BJ (cell line): ENCODE measurements at places on chromosomes 6 and 20.

DNA sequence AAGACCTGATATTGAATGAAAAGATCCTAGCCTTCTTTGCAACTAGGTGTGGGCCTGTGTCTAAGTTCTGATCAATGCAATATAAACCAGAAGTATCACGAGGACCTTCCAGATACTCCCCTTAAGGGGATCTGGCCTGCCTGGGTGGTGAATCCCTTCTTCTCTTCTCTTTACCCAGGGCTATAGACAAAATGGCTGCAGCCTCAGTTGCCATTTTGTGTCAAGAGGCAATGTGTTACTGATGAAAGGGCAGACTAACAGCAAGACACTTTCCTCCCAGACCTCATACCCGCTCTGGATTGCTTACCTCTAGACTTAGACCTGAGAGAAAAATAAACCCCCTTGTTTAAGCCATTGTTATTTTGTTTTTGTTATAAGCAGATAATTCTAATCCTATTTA is 84.5 kb upstream of the CHD6 start:
- DNase-seq = no peak

GRCh38 chr20:4234664-4235063 is 219.3 kb upstream of the RNF24 start:
- no peak for DNase-seq

GRCh38 chr6:62174548-62174947 is 111.5 kb downstream of the KHDRBS2 start:
- DNase-seq = no peak

DNA sequence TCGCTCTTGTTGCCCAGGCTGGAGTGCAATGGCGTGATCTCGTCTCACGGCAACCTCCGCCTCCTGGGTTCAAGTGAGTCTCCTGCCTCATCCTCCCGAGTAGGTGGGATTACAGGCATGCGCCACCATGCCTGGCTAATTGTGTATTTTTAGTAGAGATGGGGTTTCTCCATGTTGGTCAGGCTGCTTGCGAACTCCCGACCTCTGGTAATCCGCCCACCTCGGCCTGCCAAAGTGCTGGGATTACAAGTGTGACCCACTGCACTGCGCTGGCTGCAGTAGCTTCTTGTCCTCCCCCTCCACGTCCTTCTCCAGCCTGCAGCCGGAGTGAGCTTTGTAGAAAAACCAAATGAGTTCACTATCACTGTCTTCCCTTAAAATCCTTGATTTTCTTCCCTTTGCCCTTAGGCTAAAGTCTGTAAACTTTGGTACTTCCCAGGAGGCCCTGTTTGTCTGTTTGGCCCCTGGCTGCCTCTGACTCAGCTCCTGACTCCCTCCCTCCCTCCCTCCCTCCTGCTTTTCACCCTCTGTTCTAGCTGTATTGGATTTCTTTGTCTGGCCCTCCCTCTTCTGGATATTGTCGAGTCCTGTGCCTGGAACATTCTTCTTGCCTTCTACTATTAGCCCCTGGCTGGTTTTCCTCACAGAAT is 12.9 kb downstream of the PARD6B start:
- peak; percentile 66 for DNase-seq

DNA sequence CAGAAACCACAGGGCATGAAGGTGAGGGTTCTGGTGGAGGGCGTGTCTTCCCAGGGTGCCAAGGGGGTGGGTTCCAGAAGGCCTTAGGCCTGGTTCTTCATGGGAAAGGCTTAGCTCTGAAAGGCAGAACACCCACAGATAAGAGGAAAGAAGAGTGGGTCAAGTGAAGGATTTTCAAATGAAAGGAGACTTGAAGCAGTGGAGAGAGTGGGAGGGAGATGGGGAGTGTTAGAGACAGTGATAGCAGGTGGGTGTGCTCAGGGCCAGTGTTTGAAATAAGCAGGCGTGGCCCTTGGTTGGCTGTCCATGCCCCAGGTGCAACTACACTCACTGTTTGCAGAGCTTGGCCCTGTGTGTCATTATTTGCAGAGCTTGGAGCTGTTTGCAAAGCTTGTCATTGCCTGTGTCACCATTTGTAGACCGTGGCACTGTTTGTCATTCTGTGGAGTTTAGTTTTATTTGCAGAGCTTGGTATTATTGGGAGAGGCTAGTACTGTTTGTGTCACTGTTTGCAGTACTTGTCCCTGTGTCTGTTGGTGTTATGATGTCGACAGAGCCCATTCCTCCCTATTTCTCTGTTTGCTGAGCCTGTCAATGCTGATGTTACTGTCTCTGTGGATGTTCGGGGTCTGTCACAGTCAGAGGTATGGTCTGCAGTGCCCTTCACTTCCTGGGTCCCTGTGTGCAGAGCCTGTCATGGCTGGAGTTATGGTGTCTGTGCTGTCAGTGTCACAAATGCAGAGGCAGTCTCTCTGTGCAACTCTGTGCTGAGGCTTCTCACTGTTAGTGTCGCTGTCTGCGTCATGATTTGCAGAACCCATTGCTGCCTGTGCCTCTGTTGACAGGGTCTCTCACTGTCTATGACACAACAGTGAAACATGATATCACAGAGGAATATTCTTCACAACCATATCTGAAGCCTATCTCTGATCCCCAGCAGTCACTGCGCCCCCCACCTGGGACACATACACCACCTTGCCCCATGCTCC is 127.7 kb upstream of the LRFN2 start:
- DNase-seq = no peak
